CD4-positive, alpha-beta T cell treated with Interleukin-4 for 4 hours (primary cell): ENCODE measurements at places on chromosomes 6 and 20.

- DNase-seq = no peak
Measured at GRCh38 chr20:23446505-23446904, 6.2 kb downstream of the CST11 start.

DNA sequence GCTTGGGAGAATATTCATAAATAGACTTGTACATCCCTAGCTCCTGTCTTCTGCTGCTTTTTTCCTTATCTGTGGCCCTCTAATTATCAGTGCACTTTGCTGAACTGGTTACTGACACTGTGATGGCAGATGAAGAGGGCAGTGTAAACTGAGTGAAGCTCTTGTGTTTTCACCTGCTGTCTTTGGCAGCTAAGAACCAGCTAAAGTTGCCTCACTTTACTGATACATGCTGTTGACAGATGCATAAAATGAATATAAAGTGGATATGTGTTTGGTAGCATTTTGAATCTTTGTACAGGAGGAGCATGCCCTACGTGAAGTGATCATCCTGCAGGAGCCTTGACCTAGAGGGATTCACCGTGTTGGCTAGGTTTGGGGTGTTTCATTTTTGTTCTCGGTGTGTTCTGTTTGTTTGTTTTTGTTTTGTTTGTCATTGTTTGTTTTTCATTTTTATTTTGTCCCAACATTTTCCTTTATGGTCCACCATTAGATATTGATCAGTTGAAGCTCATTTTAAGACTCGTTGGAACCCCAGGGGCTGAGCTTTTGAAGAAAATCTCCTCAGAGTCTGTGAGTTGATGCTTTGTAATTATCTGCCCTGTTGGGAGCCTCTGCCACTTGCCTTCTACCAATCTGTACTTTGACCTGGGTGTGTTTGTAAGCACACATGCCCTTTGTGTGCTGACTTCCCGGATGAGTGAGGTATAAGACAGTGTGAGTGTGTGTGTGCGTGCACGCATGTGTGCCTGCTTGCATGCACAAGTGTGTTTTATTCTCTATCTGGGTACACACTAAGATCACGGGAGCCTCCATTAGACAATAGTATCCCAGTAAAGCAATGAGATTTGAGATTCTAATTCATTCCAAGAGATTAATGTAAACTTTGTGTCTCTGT is 34.6 kb upstream of the MAPK13 start:
- no peak for DNase-seq

DNA sequence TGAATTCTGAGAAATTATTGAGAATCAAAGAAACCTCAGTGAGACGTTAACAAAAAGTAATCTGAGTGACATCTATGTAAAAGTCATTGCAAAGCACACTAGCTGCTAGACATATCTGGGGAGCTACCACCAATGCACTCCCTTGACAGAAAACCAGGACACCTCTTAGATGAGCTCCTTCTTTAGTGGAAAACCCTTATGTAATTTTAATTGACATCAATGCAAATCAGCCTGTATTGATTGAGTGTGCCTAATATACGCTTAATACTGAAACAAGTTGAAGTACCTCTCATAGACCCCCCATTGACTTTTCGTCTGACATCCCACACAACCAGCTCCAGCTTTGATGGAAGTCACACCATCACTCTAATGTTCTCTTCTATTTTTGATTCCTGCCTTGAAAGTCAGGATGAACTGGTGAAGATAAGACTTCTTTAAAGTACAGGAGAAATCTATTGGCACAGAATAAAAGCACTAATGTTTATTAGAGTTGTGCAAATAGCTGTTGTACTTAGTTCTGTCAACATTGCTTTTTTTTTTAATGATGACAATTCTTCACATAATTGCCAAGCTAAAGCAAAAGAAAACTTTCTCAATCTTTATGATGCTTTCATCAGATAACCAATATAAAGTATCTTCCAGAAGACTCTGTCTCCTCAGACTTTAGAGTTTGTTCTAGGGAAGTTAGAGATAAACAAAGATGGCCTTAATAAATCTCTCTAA is 98.0 kb upstream of the FAM8A1 start:
- no peak for DNase-seq

DNA sequence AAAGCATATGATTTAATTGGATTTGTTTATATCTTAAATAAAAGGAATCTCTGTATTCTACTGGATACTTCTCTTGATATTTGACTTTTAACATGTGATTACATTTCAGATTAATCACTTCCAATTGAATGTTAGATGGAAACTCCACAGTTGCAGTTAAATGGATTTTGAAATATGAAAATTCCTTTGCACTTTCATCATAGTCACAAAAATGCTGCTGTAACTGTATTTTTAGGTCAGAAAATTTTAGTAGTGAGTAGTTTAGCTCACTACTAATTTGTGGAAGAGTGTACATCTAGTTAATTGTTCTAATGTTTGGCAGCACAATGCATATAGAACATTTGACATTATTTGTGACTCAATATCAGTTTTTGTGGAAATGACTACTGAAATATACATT is 26.8 kb downstream of the PTCHD4 start:
- no peak for DNase-seq
